HAP-1 (cell line): ENCODE measurements at places on chromosomes 5 and 9.
A peak's percentile ranks its signal among the peaks of the same experiment; 100 is the strongest.

DNA sequence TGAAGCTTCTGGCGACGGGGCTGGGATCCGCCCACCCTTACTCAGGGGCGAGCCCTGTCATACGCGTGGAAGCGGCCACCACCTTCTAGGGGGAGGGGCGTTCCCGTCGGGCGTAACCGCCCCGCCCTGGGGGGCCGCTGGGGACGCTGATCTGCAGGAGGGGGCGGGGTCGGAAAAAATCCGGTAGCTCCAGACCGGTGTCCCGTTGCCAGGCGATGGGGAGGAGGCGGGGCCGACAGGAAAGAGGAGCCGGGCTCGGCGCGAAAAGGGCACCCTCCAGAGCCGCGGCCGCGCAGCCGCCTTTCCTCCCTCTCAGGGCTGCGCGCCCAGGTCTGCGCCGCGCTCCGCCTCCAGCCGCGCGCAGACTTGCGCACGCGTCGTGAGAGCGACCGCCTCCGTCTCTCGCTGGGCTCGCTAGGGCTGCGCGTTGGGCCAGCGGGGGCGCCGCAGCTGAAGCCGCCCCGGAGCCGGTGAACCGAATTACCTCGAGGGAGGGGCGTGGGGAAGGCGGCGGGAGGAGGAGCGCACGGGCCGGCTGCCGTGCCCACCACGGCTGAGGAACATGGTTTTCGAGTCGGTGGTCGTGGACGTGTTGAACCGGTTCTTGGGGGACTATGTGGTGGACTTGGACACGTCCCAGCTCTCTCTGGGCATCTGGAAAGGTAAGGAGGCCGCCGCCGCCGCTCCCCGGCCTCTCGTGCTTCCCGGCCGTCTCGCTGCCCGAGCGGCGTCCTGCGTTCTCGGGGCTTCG, at the start of gene VPS13A:
VPS13A (plus strand) TSS at position 392 of the 751 bp plus-strand sequence; CDS start at position 563, 171 bp downstream.
- DNase-seq, result peak; percentile 99

GRCh38 chr9:1100945-1101344, 50.8 kb downstream of the DMRT2 start:
- peak; percentile 45 for DNase-seq

DNA sequence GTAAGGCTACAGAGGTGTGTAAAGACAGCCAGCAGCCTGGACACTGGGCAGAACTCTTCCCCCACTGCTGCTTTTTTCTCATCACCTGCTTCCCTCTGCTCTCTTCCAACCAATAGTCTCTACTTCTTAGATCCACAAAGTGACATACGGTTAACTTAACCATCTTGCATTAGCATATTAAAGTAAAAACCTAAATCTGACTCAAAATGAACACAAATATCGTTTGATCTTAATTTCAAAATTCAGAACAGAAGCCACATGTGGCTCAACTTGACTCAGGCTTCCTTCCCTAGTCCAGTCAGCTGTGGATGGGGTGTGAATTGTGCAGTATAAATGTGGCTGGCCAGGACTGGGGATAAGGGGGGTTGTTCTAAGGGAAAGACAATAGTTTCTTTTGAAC, 114.3 kb downstream of the STARD4 start:
- DNase-seq, result no peak

DNA sequence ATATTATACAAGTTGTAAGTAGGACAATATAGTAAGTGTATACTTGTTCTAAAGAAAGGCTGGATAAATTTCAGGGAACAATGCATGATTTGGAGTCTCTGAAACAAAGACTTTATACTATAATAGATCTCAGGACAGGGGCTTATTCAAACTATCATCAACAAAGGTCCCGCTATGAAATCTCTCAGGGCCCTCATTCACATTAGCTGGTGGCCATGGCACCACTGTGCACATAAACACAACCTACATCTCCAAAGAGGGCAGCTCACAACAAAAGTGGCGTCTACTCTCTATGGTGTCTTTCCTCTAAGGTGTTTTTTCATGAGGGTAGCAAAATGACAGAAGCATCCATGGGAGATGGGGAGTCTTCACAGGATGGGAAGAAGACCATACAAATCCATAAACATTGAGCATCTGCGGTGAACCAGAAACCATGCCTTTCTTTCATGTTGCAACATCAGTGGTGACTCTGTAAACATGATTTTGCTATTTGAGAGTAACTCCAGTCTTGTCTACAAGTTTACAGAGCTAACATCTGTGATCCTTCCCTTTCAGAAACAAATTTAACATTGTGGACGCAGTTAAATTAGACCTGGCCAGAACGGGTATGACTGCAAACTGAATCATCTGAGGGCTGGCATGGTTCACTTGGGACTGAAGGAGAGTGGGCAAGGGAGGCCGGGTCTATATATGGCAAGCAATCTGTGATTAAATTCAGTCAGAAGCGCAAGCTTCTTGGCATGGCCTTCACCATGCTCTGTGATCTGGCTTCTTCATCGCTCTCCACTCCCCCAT, 5.5 kb downstream of the TTLL11 start:
- no peak for DNase-seq
